ENCODE measurements at places on chromosomes 5 and 9. TPM values are rescaled to one million over a fixed set of nuclear protein-coding genes. Genes with fewer than 3 reads are reported as not detected.

The CAMK2A gene
- total RNA-seq: not detected

The EQTN gene
- total RNA-seq: not detected

The GRIA1 gene
- 12.4 TPM for total RNA-seq

The RFESD gene
- total RNA-seq: 11.1 TPM

The RAD50 gene
- total RNA-seq: 32.7 TPM

The GAPT gene
- total RNA-seq: 0.14 TPM

The GFI1B gene
- not detected for total RNA-seq

The C1QTNF3 gene
- 11.6 TPM for total RNA-seq

The PALM2AKAP2 gene
- total RNA-seq: 84.2 TPM

The NIPAL4 gene
- total RNA-seq: 0.27 TPM

The MAMDC4 gene
- 1.8 TPM for total RNA-seq

The GBA2 gene
- total RNA-seq: 115 TPM

The BTNL3 gene
- not detected for total RNA-seq

The NKD2 gene
- total RNA-seq: 1.5 TPM

The PDGFRB gene
- total RNA-seq: 421 TPM

The PCDHGA6 gene
- 13.1 TPM for total RNA-seq

The FGFR4 gene
- total RNA-seq: 2.8 TPM

The TBCA gene
- 70.0 TPM for total RNA-seq

The SLC46A2 gene
- total RNA-seq: 2.0 TPM

The CCNI2 gene
- total RNA-seq: not detected

The ANKRD31 gene
- total RNA-seq: 0.14 TPM

The PROB1 gene
- 4.9 TPM for total RNA-seq

The SHISAL2B gene
- not detected for total RNA-seq

The RIMOC1 gene
- 14.1 TPM for total RNA-seq

The SETD9 gene
- total RNA-seq: 8.8 TPM

The SCGB3A2 gene
- total RNA-seq: not detected

The POU4F3 gene
- not detected for total RNA-seq

The PCDHA9 gene
- 1.1 TPM for total RNA-seq

The DNAI1 gene
- total RNA-seq: not detected

The G3BP1 gene
- total RNA-seq: 182 TPM

The RAD17 gene
- total RNA-seq: 19.4 TPM

The MIGA2 gene
- 31.3 TPM for total RNA-seq

The SLC27A6 gene
- 0.21 TPM for total RNA-seq

The QRFP gene
- not detected for total RNA-seq

The PCDHB16 gene
- 9.1 TPM for total RNA-seq

The HAPLN1 gene
- total RNA-seq: 14.1 TPM

The ARHGEF39 gene
- 1.2 TPM for total RNA-seq

The SH3PXD2B gene
- total RNA-seq: 42.0 TPM

The ZNF346 gene
- total RNA-seq: 25.1 TPM

The SEMA5A gene
- 17.6 TPM for total RNA-seq

The HAVCR1 gene
- 6.9 TPM for total RNA-seq

The CORO2A gene
- total RNA-seq: 1.2 TPM

The PCDHAC2 gene
- total RNA-seq: not detected

The WDR70 gene
- total RNA-seq: 25.3 TPM

The DMRT2 gene
- total RNA-seq: not detected

The PCDHA5 gene
- 0.14 TPM for total RNA-seq

The BRD3 gene
- 22.1 TPM for total RNA-seq

The PCDHGB7 gene
- 28.1 TPM for total RNA-seq

The TAF1L gene
- total RNA-seq: not detected

The TAF11L10 gene
- not detected for total RNA-seq

The ANKRD20A1 gene
- not detected for total RNA-seq

The PSD2 gene
- total RNA-seq: 0.41 TPM

The CTXN3 gene
- total RNA-seq: not detected

The PPP3R2 gene
- total RNA-seq: not detected

The SUSD3 gene
- total RNA-seq: 21.4 TPM

The STC2 gene
- 8.8 TPM for total RNA-seq

The C5orf52 gene
- total RNA-seq: not detected

Measured in thoracic aorta (tissue), 2 donors.